ENCODE measurements at places on chromosomes 2 and 18.

- no peak for DNase-seq
Measured at GRCh38 chr2:147182260-147182659, 662.6 kb upstream of the ACVR2A start.

- no peak for DNase-seq
Measured at GRCh38 chr18:49910986-49911385, 97.7 kb upstream of the ACAA2 start.

DNA sequence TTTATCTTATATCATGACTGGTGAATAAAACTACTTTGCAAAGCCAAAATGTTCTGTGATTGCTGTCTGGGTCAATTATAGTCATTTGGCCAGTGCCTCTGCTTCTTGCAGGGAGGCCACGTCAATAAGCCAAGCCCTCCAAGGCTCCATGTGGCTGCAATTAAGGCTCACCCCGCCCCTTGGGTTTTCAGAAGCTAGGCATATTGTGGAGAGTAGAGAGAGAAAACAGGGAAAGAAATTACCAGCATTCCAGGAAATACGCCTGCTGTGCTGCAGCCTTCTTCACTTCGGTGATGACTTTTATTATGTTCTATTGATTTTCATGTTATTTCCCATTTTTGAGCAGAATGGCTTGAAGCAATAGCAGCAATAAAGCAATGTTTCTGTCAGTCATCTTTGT, 319.7 kb downstream of the SOX11 start:
- DNase-seq = no peak

DNA sequence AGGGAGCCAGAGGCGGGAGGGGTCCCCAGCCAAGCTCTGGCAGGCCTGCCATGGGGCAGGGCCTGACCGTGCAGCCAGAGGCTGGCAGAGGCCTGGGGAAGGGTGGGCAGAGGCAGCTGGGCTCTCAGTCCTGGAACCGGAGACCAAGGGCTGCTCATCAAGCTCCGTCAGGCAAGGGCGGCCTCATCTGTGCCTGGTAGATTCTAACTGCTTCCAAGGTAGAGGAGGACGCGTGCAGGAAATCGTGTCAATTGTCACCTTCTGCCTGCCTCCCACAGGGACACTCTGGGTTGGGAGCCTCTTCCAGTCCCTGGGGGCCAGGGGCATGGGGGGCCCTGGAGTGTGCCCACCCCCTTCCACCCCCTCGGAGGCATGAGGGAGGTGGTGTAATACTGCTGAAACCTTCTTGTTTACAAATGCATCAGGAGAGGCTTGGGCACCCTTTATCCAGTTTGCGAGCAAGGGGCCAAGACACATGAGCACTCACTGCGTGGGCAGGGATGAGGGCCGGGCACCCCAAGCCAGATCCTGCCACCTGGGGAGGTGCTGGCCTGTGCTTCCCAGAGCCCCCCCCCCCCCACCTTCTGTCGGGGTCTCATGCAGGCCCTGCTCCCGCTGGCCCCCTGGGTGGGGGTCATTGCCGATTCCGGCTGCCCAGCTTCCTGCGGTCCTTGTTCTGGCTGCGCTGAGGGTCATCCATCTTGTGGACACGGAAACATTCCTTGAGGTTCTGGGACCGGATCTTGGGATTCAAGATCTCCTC, 9.0 kb downstream of the SNORC start:
- no peak for DNase-seq

GRCh38 chr2:134677856-134678756, 40.7 kb downstream of the TMEM163 start:
- no peak for DNase-seq

GRCh38 chr2:4938206-4938605, 754.0 kb upstream of the SOX11 start:
- no peak for DNase-seq

DNA sequence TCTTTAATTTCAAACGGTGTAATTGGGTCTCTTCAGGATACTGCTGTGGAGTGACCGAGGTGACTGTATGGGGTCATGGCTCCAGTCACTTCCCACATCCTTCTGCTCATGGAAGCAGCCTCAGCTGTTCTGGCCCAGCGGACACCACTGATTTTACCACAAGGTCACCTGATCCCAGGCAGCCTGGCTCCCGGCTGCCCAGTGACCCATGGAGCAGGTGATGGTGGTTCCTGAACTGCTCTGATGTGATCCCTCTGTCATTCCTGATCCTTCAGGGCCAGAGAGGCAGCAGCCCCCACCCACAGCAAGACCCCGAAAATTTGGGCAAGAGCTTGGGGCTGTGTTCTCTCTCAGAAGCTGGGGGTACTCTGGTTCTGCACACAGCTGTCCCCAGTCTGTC, 35.5 kb upstream of the HS6ST1 start:
- DNase-seq = no peak

DNA sequence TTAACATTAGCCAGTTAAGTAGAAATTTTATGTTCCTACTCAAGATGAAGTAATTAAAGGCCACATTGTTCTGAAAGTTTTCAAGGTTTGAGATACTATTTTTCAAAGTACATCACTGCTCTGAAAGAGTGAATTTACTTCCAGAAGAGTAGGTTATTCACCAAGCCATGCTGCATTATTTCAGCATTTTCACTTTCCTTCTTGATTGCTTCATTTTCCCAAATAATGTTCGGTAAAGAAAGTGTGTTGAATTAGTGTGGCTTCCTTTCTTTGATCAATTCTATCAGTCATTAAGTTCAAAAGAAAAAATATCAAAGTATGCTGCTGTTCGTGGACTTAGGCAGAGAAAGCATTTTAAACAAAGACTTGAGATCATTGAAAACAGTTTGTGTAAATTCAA, 310.3 kb downstream of the XIRP2 start:
- no peak for DNase-seq

- DNase-seq = no peak
Measured at GRCh38 chr2:160010361-160011145, 51.9 kb downstream of the PLA2R1 start.

GRCh38 chr2:204205082-204205481, 268.5 kb downstream of the ICOS start:
- no peak for DNase-seq

DNA sequence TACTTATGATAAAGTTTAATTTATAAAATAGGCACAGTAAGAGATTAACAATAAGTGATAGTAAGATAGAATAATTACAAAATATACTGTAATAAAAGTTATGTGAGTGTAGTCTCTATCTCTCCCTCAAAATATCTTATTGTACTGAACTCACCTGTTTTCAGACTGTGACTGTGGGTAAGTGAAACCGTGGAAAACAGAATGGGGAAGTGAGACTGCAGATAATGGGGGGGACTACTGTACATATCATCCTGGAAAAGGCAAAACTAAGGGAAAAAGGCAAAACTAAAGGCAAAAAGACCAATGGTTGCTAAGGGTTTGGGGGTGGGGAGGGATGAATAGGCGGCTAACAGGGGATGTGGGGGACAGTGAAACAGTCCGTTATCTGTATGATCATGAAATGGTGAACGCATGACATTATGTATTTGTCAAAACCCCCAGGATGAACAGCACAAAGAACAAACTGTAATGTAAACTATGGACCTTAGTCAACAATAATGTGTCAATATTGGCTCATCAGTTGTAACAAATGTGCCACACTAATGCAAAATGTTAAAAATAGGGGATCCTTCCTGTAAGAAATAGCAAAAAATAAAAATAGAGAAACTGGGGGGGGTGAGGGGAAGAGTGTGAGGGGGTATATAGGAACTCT, 93.8 kb downstream of the EPB41L3 start:
- no peak for DNase-seq

DNA sequence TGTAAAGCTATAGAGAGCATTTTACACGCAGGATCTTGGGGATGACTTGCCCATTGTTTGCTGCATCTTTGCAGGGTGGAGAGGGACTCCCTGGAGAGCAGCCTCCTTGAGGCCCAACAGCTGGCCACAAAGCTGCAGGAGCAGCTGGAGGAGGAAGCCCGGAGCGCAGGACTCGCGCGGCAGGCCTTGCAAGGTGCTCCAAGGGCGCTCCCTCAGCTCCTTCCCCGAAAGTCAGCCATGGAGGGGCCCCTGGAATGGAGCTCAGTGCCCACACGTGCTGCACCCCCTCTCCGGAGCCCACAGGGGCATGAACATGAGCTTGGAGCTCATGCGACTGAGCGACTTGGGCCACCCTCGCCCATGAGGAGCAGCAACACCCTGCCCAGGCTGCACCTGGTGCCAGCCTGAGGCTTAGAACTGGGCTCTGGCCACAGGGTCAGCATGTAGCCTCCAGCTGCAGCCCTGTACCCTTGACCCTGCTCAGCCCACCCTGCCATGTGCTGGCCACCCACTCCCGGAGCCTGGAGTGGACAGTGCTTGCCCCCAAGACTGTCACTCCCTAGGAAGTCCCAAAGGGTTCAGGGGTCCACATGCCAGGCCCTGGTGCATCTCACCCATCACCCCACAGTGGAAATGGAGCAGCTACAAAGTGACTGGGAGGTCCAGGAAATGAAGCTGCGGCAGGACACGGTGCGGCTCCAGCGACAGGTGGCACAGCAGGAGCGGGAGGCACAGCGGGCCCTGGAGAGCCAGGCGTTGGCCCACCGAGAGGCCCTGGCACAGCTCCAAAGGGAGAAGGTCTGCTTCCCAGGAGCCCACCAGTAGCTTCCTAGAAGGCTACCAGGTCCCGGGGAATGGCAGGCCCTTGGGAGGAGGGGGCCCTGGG, 43.0 kb downstream of the CROCC2 start:
- no peak for DNase-seq

DNA sequence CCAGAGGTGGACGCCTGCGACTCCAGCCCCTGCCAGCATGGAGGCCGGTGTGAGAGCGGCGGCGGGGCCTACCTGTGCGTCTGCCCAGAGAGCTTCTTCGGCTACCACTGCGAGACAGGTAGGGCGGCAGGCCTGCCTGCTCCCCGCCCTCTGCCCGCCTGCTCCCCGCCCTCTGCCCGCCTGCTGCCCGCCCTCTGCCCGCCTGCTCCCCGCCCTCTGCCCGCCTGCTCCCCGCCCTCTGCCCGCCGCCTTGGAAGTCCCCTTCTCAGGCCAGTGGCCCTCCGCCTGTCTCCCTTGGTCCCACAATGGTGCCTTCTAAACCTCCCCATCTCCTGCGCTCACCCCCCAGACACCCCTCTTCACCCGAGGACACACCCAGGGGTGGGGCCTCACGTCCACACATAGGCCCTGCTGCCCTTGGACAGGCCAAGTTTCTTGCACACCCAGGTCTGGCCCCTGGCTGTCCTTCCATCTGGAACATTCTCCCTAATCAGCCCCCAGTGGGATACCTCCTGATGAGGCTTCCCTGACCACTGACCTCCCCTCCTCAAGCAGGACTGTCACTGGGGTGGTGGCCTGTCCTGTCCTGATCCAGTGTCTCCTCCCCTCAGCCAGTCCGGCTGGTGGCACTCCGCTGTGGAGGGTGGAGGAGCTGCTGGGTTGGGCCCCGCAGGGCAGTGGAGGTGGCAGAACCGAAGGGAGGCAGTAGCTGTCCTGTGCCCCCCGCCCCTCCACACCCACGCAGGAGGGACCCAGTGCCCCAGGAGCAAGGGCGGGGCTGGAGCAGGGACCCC, 37.9 kb downstream of the MTERF4 start:
- peak; percentile 43 for DNase-seq

DNA sequence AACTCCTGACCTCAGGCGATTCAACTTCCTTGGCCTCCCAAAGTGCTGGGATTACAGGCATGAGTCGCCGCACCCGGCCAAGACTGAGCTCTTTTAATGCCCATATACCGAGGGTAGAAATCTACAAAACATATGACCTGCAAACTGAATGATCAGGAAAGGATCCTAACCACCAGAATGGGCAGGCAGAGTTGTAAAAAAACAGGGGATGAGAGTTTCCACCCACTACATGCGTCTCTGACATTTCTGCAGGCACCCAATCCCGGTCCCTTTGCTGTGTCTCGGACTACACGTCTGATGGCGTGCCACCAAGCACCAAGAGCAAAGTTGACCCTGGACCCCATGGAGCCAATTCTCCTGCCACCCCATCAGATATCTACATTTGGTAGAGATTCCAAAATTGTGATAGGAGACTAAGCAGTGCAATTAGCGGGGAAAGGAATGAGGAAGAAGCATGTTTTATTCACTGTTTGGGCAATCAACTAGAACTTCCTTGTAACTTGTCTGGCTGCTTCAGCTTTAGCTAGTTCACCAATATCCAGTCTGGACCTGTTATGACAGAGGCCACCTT, 74.1 kb downstream of the ATP8B1 start:
- no peak for DNase-seq

GRCh38 chr2:26184555-26185303, 11.8 kb downstream of the GAREM2 start:
- peak; percentile 83 for DNase-seq

- DNase-seq = no peak
Measured at GRCh38 chr2:176075481-176075880, 8.3 kb downstream of the EVX2 start.

DNA sequence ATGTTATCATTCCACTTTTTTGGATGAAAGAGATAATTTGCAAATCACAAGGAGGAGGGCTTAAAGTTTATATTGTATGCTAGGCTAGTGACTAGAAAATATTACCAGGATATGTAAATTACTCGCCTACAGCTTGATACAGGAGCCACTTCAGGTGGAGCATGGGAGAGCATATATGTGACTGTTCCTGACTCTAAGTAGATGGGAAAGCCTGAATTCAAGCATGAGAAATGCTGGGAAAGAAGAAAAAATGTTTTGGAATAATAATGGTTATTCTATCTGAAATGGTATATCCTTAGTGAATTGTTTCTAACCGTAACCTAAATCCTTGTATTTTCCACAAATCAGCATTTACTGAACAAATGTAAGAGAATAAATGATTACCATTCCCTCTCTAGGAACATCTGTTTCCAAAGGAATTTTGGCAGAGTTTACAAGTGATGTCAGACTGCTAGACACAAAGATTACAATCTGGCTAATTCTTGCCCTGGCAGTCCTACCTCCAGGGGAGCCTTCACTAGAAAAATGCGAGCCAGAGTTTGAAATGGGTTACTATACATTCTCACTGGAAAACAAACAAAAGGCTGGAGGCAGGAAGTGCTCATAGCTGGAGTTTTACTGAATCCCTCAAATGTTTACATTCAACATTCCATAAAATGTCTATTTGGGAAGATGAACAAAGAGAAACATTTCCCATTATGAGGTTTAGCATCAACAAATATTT, 129.4 kb upstream of the MAPRE2 start:
- no peak for DNase-seq

DNA sequence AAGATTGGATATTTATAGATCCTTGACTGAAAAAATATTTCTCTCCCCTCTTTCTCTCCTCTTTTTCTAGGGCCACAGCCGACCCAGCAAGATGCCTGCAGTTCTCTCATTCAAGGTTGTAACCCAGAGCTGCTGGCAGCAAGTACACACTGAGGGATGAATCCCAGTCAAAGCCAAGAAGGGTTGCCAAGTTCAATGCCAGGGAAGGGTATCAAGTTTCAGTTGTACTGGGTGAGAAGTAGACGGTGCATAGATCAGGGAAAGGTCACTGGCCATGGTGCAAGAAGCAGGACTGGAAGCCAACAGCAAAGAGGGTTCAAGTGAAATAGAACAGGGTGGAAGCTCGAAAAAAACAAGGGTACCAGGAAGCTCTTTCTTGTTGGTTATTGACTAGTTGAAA, 170.2 kb downstream of the NRP2 start:
- no peak for DNase-seq

DNA sequence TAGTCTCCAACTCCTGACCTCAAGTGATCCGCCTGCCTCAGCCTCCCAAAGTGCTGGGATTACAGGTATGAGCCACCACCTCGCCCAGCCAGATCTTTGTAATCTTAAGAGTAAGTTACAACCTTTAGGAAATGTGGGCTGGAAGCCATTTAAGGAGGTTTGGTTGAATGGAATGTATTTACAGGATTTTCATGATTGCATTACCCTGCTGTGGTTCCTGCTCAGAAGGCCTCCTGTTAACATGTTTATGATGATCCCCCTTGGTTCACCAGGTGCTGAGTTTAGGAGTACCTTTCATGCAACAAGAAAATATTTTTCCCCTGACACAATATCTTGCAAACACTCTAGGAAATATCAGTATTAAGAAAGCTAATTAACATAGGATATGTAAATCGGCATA, 187.4 kb upstream of the SH3BP4 start:
- DNase-seq = no peak

Measured in activated gamma-delta T cell treated with Interleukin-2 at 50 U/mL for 16 hours (primary cell).